ENCODE measurements at places on chromosomes 12 and 14.
A peak's percentile ranks its signal among the peaks of the same experiment; 100 is the strongest.

DNA sequence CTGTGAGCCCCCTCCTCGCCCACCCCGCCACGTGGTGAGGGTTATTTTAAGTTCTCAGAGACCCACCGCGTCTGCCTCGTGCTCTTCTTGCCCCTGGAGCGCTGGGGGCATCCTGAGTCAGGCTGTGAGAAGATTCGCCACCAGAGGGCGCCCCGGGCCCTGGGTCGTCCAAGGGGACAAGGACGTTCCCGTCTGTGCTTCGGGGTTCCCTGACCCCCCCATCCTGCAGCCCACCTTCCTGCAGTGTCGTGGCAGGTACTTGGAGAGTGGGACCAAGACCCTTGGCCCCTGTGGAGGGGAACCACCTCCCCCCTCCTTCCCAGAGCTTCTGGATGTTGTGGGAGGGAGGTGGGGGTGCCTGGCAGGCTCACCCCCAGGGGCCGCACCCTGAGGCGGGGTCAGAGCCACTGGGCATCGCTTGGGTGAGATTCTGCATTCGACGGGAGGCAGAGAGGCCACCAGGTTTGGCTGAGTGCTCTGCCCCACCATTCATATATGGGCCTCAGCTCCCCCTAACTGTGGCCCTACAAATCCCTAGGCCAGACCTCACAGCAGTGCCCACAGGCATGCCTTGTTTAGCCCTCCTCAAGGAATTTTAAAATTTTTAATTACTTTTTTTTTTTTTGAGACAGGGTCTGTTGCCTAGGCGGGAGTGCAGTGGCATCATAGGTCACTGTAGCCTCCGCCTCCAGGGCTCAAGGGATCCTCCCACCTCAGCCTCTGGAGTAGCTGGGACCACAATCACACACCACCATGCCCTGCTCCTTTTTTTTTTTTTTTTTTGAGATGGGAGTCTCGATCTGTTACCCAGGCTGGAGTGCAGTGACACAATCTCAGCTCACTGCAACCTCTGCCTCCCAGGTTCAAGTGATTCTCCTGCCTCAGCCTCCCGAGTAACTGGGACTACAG is 17.0 kb downstream of the RHOF start:
- peak; percentile 20 for DNase-seq

- DNase-seq = peak; percentile 19
Measured at GRCh38 chr14:81221579-81222102, 882 bp upstream of the GTF2A1 start.

- DNase-seq = peak; percentile 85
Measured at GRCh38 chr12:124422142-124422569, 127.3 kb downstream of the RFLNA start.

DNA sequence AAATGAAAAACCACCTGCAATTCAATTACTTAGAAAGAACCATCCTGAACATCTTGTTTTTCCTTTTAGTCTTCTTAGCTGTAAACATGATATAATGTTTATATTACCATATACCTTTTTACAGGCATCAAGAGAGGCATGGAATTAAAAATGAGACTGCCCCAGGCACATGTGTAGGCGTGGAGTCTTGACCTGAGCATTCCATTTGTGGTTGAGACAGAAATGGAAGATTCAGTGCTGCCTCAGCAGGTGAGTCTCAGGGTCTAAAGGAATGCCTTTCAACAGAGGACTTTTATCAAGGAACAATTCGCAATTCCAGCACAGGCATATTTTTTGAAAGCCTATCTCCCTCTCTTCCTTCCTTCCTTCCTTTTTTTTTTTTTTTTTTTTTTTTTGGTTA is 8.0 kb upstream of the NANOGNB start:
- DNase-seq = no peak

- no peak for DNase-seq
Measured at GRCh38 chr12:76256321-76256720, 91.9 kb downstream of the BBS10 start.

- DNase-seq = no peak
Measured at GRCh38 chr14:74083784-74084276, 423 bp downstream of the ALDH6A1 start.

GRCh38 chr12:2282318-2282717 is 229.5 kb downstream of the CACNA1C start:
- no peak for DNase-seq

GRCh38 chr12:27826076-27826475 is 46.0 kb upstream of the MANSC4 start:
- DNase-seq = no peak

GRCh38 chr12:52836042-52836466 is 1.9 kb upstream of the KRT79 start:
- DNase-seq = no peak
